ENCODE measurements at places on chromosomes 3 and 15.

DNA sequence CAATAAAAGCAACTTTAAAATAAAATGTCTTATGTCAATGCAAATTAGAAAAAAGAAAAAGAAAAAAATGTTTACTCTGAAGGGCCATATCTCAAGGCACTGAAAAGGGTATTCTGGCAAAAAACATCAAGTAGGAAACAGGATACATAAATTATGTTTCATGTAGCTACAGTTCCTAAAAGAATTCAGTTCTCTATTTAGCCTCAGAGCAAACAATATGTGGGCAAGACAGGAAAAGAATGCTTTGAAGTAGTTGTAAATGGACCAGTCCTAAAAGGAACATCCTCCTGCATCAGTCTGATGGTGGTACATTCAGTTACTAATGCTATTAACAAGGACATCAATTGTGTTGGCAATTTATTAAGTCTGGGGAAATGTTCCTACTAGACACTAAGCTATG is 8.1 kb downstream of the COMMD2 start:
- no peak for DNase-seq

DNA sequence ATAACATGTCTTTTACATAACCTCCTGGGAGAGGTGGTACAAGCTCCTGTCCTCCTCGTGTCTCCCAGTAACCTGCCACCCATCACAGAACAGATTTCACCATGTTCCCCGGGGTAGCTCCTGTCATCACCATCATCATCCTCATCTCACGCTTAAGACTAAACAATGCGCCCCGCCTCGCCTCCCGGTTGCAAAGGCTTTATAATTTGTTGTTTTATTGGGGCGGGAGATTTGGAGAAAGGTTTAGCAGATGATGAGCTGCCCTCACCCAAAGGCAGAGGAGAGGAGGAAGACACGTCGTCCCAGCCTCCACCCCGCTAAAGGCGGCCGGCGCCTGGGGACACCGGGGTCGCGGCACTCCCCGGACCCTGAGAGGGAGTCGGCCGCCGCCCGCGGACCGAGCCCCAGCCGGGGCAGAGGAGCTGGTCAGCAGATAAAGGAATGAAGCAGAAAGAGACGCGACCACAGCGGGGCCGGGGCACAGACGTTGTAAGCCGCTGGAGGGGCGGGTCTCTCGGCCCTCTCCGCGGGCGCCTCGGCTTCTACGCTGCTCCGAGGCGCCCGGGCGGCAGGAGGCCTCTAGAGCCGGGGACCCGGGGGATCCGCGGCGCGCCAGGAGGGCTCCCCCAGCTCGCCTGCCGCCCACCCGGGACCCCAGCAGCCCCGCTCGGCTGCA is 589 bp downstream of the HERC1 start:
- peak; percentile 89 for DNase-seq

DNA sequence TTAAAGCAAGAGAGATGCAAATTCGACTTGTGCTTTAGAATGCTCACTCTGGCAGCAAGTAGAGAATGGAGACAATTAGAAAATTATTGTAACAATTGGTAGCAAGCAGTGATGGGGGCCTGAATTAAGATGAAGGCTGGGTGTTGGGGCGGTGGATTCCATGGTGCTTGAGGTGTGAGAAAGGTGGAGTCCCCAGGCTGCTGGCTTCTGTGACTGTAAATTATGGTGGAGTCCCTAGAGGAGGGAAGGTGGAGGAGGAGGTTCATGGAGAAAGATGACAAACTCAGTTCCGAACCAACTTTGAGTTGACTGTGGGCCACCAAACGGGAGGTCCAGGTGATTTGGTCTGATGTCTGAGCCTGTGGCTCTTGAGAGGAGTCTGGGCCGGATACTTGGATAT is 10.7 kb upstream of the SMAD3 start:
- DNase-seq: no peak

GRCh38 chr15:29420188-29420587 is 150.6 kb upstream of the NSMCE3 start:
- DNase-seq: no peak

DNA sequence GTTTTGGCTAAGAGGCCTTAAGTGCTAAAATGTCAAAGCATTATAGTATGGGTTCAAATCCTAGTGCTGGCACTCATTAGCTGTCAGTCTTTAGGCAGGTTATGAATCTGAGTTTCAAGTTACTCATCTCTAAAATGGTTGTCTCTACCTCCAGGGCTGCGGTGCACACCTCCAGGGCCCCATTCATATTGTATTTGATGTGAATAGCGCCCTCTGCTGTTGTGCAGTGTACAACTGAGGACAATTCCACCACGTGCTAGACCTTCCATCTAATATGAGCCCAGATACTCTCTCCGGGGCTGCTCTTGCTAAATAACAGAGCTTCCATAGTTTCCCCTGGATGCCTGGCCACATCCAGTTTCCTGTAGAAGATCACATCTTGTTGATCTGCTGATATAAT is 54.3 kb downstream of the OXNAD1 start:
- no peak for DNase-seq

DNA sequence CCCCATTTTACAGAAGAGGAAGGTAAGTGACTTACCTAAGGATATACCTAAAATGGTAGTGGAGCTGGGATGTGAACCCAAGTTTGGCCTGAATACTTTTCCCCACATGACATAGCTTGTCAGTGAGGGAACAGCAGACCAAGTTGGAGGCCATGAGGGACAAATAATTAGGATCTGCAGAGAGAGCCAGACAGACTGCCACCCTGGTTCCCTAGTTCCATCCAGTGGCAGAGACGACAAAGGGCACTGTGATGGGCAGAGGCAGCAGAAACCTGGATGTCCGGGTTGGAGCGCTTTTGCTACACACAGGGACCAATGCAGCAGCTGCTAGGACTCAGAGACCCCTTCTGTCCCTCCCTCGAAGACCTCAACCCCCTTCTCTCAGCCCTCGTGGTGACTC is 1.2 kb downstream of the CPLX3 start:
- no peak for DNase-seq

GRCh38 chr15:38883987-38884386 is 319.4 kb upstream of the RASGRP1 start:
- DNase-seq: no peak

- DNase-seq: no peak
Observed at GRCh38 chr3:158313338-158313927, 203.5 kb downstream of the RSRC1 start.
